ENCODE measurements at places on chromosomes 16 and 17.

GRCh38 chr17:38745545-38745944 is 2.6 kb downstream of the PCGF2 start:
- DNase-seq: no peak

- DNase-seq: peak; percentile 48
Measured at GRCh38 chr17:49407981-49408501, 6.6 kb downstream of the PHB1 start.

DNA sequence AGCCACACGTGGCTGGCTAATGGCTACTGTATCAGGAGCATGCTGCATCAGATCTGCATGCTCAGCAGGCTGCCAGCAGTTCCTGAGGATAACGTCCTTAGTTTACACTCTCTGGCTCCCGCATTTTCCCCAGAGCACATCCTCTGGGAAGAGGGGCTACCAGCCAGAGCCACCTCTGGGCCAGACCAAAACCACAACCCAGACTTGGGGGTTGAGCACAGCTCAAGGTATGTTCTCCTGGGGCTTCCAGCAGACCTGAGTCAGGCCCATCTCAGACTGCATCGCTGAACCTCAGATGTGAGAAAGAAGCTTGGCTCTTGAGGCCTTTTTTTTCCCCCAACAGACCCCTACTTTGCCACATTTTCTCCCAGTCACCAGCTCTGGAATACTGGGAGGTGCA is 23.7 kb upstream of the WSCD1 start:
- DNase-seq: no peak

DNA sequence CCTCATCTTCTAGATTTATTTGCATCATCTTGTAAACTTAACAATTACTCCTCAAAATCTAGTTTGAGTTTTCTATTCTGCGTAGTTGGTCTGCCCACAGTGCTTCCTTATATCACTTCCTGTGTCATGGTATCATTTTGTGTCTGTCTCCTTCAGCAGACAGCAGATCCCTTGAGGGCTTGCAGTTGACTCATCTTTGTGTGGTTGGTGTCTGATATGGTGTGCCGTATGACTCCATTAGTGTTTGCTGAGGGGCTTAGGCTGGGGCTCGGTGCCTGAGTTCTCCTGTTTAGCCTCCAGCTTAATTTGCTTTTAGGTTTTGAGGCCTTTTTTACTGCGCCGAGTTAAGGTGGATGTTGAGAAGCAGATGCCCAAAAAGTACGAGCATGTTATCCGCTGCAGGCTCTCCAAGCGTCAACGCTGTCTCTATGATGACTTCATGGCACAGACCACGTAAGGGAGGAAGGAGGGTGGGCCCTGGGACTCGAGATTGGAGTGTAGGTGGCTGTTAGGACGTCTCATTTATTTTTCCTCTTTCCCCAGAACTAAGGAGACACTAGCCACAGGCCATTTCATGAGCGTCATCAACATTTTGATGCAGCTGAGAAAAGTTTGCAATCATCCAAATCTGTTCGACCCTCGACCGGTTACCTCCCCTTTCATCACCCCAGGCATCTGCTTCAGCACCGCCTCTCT is 16.9 kb downstream of the SRCAP start:
- DNase-seq: no peak

DNA sequence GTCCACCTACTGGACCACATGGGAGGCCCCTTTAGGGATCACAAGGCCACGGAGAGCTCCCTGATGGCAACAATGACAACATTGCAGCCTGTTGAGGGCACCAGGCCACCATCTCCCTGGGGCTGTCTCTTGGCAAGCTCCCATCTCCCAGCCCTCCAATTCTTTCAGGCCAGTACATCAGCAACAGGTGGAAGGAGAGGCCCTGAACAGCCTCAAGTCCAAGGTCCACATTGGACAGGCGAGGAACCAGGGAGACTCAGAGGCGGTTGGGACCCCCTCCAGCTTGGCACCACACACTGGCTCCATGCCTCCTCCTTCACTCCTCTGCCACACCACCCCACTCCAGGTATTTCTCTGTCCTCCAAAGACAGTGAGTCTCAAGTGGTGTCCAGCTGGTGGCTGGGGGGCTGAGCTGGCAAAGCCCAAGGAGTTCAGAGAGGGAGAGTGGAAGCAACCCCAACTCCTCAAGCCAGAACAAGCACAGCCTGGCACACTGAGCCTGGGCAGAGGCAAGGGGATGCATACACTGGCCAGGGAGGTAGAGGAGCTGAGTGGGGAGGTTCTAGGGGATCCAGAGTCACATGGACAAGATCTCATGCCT is 1.3 kb upstream of the ACAP1 start:
- DNase-seq: no peak

DNA sequence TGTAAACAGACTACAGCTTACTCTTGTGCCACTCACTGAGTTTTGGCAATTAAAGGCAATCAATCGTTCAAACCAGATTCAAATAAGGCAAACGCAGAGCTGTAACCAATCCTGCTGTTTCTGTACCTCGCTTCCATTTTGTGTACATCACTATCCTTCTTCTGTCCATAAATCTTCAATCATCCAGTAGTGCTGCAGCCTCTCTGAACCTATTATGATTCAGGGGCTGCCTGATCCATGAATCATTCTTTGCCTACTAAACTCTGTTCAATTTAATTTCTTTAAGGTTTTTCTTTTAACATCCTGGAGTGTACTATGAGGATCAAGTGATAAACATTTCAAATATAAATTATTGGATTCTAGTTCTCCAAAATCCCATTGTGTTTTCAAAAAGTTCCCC is 93.9 kb downstream of the CEP112 start:
- no peak for DNase-seq

GRCh38 chr17:65072660-65073071 is 16.1 kb upstream of the GNA13 start:
- DNase-seq: no peak

Data from activated gamma-delta T cell (primary cell).